A673 (cell line): ENCODE measurements at places on chromosomes 1 and 21. TPM values are rescaled to one million over a fixed set of nuclear protein-coding genes. Genes with fewer than 3 reads are reported as not detected.

NBPF3 gene
- total RNA-seq: 12.9 and 15.3 TPM in 2 replicates

IL19 gene
- not detected in 2 replicates for total RNA-seq

- DNase-seq: no peak
These were observed 20.7 kb upstream of the PRSS38 start for GRCh38 chr1:227794817-227795192.

DNA sequence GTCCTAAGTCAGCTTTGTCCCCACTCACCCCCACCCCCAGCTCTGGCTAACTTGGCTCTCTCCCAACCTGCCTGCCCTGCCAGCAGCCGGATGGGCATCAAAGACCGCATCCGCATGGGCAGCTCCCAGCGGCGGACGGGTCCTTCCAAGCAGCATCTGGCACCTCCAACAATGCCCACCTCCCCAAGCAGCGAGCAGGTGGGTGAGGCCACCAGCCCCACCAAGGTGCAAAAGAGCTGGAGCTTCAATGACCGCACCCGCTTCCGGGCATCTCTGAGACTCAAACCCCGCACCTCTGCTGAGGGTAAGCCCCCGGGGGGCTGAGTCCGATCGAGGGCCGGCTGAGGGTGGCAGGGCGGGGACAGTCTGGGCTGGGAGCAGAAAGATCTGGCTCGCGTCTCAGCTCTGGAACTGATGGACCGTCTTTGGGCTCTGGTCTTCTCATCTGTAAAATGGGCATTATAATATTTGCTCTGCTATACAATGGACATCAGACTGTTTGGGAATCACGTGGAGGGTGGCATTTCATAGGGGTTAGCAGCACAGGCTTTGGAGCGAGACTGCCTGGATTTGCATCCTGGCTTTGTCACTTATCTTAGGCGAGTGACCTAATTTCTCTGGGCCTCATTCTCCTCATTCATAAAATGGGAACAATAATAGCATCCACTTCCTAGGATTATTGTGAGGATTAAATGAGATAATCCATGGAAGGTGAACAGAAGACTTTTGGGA is 31.0 kb downstream of the CITED4 start:
- DNase-seq: no peak

DNA sequence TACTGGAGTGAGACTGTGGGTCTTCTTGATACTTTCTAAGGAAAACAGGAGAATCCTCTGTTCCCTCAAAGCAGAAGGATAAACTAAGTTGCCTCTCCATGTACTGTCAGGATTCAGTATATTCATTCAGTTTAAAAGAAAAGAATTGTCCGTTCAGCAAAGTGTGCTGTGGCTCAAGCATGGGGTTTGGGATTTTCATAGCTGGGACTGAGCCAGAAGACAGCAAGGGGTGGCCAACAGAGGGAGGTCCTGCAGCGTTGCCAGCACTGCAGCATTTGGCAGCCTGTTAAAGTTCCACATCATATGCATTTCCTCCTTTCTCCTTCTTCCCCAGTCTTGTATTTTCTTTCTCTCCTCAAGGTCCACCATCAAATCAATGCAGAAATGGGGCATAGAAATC is 75.1 kb downstream of the DTL start:
- peak; percentile 66 for DNase-seq

DNA sequence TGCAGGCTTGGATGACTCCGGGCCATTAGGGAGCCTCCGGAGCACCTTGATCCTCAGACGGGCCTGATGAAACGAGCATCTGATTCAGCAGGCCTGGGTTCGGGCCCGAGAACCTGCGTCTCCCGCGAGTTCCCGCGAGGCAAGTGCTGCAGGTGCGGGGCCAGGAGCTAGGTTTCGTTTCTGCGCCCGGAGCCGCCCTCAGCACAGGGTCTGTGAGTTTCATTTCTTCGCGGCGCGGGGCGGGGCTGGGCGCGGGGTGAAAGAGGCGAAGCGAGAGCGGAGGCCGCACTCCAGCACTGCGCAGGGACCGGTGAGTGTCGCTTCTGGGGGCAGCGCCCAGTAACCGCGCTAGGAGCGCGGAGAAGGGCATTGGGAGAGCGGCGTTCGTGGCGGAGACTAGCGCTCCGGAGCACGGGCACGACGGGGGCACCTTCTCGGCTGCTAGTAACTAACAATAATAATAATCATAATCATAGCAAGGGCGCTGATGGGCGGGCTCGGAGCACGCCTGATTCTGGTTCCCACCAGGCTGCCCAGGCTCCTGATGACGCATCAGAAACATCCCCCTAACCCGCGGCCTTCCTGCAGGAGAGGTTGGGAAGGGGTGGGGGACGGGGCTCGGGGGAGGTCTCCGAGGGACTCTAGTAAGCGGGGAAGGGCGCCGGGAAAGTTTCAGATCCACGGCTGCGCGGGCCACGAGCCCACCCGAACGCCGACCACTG is at the start of gene MX1:
MX1 (plus strand) TSS at position 286 of the 722 bp plus-strand sequence. CDS start 5,832 bp downstream, outside the sequence.
- DNase-seq: no peak
